ENCODE measurements at places on chromosomes 4 and X.

DNA sequence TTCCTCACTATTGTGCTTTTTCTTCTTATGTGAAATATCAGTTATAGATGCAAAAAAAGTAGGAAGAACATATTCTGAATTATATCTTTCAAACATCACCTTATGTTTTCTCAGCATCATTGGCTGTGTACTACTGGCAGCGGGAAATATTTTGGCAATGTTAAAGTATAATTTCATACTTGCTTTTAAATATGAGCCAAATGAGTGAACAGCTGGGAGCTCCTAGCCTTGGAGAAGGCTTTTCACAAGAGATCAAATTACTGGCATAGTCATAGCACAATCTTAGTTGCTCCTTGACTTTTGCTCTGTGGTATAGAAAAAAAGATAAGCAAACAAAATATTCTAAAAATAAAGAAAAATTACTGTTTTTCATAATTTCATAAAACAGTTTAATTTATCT, 1575.8 kb upstream of the PABPC4L start:
- DNase-seq: no peak

DNA sequence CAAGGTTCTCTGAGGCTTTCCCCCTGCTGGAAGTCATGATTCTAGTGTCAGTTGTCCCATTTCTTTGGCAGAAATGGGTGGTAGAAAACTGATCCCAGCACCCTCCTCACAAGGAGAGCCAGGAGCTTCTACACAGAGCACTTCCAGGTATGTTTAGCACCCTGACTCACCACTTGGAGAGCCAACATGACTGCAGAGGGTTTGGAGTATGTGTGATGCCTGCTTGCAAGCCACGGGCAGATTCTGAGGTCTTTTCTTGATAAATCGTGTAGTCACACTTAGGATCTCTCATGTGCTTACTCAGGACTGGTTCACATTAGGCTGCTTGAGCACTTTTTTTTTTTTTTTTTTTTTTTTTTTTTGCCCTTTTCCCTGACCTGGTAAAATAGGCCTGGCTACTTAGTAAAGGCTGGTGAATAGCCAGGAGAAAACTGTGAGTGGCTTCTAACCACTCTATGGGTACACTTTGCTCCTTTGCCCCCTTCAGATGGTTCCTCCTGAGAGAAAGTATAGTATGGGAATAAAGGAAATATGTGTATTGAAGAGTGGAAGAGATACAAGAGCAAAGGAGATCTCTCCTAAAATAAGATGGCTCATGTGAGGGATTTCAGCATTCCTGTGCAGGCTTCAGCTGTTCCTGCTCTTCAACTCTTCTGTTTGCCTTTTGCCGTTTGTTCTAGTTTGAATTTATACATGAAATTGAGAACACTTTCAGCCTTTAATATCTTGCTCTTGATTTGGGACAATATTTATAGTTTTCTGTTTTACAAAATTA, 103.6 kb downstream of the EMCN start:
- DNase-seq: no peak

DNA sequence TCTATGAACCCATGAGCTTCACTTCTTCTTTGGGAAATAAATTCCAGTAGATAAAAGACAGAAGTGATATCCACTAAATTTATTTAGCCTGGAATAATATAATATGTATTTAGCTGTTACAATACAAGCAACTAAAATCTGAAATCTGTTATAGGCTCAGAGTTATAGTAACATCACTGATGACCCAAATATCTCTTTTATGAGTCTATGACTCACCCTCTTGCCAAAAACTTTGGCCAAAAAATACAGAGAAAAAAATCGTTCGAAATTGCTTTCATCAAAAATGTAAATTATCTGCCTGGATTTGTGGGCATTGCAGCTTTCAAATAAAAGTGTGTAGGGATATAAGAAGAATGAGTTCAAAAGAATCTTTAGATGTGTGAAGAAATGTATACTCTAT, 89.4 kb upstream of the DKK2 start:
- DNase-seq: no peak

GRCh38 chr4:55637272-55637820, 1.2 kb upstream of the NMU start:
- DNase-seq: no peak

DNA sequence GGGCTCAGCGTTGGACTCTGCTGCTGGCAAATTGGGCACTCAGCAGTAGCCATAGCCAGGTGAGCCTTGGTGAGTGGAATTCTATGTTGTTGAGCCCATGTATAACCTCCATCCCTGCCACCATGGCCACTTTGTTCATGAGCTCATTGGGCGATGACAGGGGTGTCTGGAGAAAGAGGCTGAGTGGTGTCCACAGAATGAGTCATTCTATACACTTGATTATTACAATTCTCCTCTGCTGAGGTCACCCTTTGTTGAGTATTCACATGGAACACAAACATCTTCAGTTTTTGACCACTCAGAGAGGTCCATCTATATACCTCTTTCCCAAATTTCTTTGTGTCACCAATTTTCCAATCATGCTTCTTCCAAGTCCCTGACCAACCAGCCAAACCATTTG, 1341.7 kb downstream of the PCDH7 start:
- no peak for DNase-seq

Measured in CD4-positive, alpha-beta T cell treated with Interleukin-12 subunit alpha and Interleukin-12 subunit beta, for 1 hour (primary cell).